Stimulated activated CD8-positive, alpha-beta memory T cell treated with anti-CD3 and anti-CD28 coated beads, Interleukin-4, amount 100 ng/mL, for 4 hours (primary cell): ENCODE measurements at places on chromosomes 4 and X.

DNA sequence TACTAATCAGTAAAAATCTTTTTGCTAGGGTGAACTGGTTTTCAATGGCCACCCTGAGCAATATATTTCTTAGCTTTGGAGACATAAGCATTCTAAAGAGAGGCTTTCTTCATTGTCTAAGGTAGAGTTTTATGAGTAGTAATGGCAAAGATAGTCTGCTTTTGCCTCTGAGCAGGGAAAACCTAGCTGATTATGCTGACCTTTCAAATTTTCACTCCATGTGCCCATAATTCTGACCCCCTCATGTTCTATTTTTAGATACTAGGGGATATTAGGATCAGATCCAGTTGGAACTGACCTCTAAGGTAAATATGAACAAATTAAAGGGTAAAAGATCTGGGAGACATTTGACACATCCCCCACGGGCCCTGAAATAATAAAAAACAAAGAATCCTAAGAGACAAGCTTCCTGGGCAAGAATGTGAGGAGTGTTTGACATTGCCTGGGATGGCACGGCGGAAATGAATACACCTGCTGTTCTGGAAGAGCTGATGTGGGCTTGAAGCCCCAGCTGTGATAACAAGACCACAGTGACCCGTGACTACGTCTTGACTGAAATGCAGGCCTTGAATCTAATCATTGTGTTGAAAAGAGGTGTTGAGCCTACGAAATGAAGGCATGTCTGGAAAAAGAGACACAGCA is 392.1 kb upstream of the FRG1 start:
- no peak for DNase-seq

- no peak for DNase-seq
Measured at GRCh38 chr4:109912706-109913595, at the start of gene EGF. TSS of gene EGF (plus strand) at chr4:109912883. CDS start at chr4:109913336, 453 bp downstream.

DNA sequence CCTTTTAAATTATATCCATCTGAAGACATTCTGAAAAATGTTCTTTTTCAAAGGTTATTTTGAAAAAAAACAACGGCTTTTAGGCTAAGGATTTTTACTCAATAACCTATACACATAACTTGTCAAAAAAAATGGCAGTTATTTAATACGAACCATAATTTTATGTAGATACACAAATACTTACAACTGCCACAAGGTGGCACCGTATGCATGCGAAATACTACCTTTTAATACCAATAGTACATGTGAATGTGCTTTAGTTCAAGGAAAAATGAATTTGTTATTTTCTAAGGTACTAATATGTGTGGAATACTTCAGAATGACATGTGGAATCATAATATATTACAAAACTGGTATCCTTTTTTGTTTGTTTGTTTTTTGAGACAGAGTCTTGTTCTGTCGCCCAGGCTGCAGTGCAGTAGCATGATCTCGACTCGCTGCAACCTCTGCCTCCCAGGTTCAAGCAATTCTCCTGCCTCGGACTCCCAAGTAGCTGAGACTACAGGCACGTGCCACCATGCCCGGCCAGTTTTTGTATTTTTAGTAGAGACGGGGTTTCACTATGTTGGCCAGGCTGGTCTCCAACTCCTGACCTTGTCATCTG is 4.6 kb upstream of the MAD2L1 start:
- DNase-seq = no peak

DNA sequence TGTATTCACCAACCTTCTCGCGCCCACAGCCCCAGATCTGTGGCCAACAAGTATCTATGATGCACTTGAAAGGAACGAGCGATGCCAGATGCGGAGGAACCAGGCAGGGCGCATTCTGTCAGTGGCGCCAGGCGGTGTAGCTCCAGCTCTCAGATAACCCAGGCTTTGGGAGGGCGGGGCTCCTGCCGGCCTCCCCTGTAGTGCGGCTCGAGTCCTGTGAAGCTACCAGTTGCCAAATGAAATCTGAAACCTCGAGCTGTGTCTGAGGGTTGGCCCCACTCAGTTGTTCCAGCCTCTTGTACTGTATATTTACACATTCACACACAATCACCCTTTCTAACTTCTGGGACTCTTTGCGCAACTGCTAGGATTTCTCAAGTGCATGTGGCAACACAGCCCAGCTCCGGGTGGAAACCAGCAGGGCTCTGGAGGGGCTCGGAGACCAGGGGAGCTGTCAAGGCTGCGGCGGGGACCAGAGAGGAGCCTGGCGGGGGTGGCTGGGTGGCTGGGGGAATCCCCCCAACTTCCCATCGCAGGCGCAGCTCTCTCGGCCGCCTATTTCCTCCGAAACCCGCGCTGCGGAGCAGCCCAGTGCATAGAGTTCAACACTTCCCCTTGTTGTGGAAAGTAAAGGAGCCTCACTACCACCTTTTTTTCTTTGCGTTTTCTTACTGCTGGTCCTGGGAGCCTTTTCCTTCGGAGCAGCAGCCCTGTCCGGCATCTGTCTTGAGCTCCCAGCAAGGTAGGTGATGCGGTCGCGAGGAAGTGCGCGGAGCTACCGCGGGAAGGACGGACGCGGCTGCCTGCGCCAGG is at the start of gene ARHGAP24:
ARHGAP24 (plus strand) TSS at position 333 of the 813 bp plus-strand sequence.
- no peak for DNase-seq
